ENCODE measurements at places on chromosomes 5 and 9.

GRCh38 chr5:763397-763796 lies 21.1 kb downstream of the ZDHHC11B start:
- no peak for DNase-seq

- DNase-seq, result no peak
Observed at GRCh38 chr5:82387001-82387818, 109.1 kb upstream of the RPS23 start.

DNA sequence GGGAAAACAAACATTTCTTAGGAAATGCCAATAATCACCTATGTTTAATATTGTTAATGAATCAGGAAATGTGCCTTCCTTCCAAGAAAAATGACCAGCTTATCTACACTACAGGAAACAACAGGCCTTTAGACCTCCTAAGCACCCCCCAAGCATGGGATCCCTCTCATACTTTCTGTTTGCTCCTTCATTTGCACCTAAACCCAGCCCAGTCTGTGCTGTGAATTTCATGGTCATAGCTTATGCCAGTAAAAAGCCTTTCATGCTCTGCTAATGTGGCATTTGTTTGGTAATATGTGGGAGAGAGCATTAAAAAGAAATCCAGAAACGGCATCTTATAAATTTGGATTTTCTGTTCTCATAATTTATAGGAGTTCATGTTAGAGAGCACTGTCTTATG lies 511.1 kb downstream of the EBF1 start:
- DNase-seq, result no peak

DNA sequence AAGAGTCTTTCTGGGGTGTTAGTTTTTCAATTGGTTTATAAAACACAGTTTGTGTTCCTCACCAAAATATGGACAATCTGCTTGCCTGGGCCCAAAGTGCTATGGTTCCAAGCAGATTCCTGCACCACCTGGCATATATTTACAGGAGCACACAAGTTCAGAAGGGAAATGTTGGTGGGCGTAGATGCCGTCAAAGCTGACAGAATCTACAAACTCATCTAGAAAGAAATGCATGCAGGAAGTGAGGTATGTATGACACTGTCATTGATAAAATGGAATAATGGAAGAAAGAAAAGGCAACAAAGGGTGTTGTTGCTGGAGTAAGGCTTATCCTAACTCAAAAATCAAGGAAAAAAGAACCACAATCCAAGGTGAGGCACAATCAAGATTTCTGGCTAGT lies 225.8 kb downstream of the MLLT3 start:
- DNase-seq, result no peak

DNA sequence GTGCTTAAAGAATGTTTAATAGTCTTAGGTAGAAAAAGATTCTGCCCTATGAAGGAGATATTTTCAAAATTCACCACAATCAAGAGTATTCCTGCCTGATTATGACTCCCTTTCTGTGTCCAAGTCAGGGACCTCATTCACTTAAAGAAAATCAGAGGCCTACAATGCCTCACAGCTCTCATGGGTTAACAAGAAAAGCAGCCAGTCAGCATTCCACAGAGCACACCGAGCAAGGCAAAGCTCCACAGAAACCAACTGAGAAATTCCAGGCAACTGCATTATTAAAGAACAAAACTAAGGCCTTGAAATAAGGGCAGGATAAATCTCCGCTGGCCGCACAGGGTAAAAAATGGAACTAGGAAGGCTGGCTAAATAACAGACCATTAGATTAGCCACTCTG lies 161.1 kb downstream of the TARS1 start:
- DNase-seq, result no peak

DNA sequence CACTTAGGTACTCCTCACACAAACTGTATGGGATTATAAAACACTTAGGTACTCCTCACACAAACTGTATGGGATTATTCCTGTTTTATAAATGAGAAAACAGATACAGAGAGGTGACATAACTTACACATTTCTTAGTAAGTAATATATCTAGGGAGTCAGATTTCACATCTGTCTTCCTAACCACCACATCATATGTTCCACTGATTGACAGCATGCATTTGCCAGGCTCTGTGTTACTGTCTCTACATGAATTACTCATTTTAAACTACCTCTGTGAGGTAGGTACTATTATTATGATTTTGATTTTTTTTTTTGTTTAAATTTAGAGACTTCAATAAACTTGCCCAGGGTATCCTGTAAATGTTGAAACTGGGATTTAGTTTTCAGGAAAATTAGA lies 232.7 kb downstream of the CCDC171 start:
- DNase-seq, result no peak

Measured in smooth muscle cell of the brain vasculature (primary cell).